Stimulated activated naive CD4-positive, alpha-beta T cell (primary cell): ENCODE measurements at places on chromosomes 5 and 9.

- no peak for DNase-seq
These were observed 14.7 kb downstream of the MGAT1 start for GRCh38 chr5:180787711-180788431.

DNA sequence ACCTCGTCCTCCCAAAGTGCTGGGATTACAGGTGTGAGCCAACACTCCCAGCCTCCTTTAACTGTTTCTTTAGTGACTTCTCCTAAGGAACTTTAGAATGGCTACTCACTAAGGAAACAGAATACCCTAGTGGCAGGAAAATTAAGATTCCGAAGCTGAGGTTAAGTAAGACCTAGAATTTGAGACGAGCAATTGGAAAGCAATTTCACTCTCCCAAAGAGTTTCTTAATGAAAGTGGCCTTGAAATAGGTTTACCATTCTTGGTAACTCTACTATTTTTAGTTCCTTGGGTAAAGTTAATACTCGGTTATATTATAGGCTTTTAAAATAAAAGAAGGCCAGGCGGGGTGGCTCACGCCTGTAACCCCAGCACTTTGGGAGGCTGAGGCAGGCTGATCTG lies 22.9 kb upstream of the GOLPH3 start:
- no peak for DNase-seq

DNA sequence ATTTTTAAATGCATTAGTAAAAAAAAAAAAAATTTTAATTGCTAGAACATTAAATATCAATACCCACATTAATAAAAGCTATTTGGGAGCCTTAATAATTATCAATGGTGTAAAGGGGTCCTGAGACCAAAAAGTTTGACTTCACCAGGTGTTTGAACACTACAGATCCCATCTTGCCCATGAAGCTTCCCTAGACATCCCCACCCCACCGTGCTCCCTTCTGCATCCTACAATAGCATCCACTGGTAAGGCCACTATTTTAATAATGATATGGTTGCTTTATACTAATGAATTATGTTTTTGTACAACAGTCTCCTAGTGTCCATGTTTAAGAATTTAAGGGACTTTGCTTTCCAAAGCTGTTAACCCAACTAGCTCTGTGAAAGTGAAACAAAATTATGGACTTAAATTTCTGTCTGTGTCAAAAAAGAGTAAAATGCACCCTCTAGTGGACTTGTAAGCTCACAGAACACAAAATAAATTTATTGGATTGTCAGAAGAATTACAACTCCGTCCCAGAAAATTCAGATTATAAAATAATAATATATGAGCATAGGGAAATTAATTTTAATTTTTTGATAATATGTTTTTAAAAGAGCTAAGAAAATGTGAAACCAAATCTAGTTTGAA lies 76.0 kb downstream of the ARL15 start:
- no peak for DNase-seq

DNA sequence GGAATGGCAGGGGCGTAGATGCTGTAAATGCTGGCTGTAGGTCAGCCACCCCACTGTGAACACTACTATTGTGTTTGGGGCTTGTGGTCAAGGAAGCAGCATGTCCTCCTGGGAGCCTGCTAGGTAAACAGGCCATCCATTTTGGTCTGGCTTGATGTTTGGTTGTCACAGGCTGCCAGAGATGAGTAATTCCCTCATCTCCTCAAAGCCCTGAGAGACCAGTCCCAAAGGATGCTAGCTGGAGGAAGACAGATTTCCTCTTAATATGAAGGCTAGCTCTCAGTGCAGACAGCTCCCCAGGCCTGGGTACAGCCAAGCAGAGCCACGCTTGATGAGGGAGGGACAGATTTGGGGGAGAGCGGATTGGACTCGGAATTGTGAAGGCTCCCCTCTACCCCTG lies 72.5 kb upstream of the MAP1B start:
- no peak for DNase-seq

GRCh38 chr9:21455320-21455719 lies 15.1 kb downstream of the IFNA1 start:
- no peak for DNase-seq

DNA sequence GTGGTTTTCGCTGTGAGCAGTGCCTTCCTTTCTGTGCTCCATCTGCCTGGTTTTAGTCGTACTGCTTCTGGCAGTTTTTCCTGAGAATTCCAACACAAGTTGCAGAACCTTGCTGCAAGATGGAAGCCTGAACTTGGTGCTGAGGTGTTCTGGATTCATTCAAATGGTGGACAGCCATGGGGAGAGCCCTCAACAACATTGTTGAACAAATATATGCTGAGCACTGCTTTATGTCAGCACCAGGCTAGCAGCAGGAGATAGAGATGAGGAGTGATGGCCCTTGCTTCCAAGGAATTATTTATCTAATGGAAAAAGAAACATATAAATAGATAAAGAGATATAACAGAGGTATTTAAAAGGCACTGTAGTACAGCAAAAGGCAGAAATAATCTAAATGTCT lies 7.3 kb upstream of the RPS6 start:
- no peak for DNase-seq

DNA sequence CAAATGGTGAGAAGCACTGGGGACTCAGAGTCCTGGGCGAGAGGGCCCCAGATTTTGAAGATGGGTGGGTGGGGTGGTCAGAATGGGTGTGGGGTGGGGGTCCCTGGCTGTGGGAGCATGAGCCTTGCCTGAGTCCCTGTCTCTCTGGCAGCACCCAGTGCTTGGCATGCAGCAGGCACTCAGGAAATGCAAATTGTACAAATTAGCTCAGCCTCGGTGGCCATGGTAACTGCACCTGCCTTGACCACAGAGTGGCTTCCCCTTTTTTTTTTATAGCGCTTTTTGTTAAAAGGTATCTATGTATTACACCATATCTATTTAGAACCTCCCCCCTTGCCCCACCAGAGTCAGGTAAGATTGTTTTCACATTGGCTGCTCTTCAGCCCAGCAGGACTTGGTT lies 19.2 kb upstream of the PITX1 start:
- no peak for DNase-seq

GRCh38 chr5:150473673-150474358 lies 24.3 kb upstream of the RPS14 start:
- no peak for DNase-seq

- no peak for DNase-seq
These were observed 6.2 kb downstream of the GAPT start for GRCh38 chr5:58497386-58497785.

DNA sequence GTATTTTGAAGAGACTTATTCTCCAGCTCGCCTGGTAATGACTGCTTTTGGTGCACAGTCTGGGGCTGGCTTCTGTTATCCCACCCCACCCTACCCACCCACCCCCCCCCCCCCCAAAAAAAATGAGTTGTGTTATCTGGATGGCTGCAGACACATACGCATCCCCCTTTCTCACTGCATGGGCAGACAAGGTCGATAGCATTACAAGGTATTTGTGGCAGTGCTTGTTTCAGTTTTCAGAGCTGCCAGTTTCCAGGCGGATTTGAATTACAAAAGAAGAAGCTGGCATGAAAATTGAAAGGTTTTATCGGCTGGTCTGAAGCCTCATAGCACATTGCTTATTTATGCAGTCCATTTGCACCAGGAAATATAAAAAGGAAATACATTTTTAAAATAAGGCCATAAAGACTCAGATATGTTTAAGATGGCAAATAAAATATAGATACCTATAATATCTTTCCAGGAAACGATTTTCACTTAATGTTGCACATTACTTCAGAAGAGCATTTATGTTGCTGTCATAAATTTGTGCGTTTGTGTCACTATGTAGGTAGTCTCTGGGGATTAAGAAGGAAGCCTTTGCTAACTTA lies 85.1 kb upstream of the GRHPR start:
- no peak for DNase-seq

DNA sequence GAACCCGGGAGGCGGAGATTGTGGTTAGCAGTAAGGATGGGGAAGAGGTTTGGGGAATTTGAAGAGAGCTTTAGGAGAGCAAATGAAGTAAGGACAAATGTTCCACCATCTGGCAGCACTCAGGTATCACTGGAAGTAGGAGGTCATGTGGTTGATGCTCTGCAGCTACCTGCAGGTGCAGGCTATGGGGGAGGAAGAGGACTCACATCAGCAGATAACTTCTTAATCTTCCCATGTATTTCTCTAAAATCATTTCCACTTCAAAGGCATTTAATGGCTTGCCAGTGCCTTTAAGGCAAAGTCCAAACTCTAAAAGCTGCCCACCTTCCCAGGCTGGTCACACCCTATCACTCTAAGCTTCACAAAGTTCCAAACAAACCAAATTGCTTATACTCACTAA lies 8.1 kb upstream of the HAVCR1 start:
- DNase-seq, result no peak

DNA sequence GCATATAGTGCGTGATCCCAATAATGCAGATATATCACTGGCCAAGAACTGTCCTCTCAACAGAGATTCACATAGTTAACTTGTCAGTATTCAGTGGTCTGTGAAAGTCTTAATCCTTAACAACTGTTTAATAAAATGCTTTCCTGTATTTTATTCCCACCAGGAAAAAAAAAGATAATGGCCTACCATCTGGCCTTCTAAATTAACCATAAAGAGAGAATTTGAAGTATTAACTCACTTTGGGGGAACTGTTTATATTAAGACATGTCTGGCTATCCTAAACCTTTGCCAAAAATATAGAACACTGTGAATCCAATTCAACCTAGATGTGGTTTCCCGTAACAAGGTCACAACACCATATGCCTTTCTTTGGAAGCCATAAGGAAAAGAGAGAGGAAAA lies 818 bp upstream of the FREM1 start:
- DNase-seq, result no peak

DNA sequence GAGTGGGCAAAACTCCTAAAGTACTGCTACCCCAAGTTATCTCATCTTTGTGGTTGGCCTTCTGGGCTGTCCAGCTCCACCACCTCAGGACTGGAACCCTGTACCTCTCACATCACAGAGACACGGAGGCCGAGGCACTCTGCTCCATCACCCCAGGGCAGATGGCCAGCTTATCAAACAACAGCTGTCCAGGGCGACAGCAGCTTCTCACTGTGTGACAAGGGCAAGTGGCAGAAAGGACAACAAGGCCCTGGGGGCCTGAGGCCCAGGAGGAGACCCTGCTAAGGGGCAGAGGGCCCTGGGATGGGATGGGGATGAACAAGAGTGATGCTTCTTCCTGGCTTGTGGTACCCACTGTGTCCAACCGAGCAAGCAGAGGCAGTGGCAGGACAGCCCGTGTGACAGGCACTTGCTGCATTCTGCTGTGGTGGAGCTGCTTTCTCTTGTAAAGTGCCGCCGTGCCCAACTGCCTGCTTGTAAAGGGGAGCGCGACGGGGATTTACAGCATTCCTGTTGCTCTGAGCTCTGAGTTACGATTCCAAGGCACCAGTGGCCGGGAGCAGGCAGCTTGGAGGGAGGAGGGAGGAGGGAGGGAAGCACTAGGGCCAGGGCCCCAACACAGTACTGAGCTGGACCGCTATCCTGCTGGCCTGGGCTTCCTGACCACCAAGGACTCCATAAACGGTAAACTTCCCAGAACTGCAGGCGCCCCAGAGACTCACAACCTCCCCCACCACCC lies 71.2 kb downstream of the SHB start:
- DNase-seq, result no peak

DNA sequence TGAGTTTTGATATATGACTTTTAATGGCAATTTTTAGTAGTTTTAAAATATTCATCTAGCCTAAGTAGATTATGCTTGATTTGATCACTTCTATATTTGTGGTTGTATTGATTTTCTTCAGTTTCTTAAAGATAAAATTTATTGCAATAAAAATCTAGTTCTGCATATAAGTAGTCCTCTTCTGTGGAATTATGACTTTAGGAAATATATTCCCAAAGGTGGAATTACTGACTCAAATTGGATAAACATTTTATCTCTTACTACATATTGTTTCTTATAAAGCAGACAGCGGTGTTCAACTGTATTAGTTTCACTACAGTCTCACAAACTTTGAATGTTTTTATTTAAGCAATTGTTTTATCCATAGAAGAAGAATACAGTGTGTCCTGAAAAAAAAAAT lies 883.0 kb upstream of the SEMA6A start:
- DNase-seq, result no peak

DNA sequence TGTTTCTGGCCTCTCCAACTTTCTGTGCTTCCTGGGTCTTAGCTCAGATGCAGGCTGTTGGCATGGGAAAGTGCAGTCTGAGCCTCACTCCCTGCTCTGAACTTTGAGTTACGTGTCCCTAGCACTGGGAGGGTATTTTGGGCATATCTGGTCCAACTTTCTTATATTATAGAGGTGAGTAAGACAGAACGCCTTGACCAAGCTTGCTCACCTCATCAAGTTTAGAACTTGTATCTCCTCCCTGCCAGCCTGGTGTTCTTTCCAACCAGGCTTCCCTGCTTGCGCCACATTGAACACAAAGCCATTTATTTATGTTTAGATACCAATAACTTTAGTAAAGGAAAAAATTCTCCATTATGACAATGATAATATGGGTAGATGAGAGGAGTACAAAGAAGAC lies 33.2 kb downstream of the TNC start:
- no peak for DNase-seq

DNA sequence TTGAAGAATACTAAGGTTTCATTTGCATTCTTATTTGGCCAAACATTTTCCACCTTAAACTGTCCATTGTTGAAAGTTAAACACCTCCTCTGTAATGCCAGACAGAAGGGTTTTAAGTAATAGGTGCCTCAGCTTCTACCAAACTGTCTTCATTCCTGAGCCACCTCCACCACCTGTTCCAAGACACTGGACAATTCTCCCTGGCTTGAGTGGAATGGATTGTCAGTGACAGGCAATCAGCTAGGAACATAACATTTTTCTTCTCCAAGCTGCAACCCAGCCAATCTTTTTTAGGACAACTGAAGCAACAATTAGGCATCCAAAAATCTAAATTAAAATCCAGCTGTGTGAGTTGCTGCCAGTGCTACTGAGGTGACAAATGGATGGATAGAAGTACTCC lies 73.9 kb upstream of the ICE1 start:
- no peak for DNase-seq

GRCh38 chr9:32394381-32395049 lies 10.1 kb downstream of the ACO1 start:
- DNase-seq, result no peak

GRCh38 chr9:82920154-82920553 lies 142.8 kb downstream of the RASEF start:
- no peak for DNase-seq

- DNase-seq, result no peak
These were observed 133.3 kb upstream of the ELL2 start for GRCh38 chr5:96094904-96095303.

GRCh38 chr5:10576121-10576789 lies 12.4 kb downstream of the ANKRD33B start:
- DNase-seq, result no peak

GRCh38 chr9:114483499-114483898 lies 21.8 kb downstream of the WHRN start:
- no peak for DNase-seq

DNA sequence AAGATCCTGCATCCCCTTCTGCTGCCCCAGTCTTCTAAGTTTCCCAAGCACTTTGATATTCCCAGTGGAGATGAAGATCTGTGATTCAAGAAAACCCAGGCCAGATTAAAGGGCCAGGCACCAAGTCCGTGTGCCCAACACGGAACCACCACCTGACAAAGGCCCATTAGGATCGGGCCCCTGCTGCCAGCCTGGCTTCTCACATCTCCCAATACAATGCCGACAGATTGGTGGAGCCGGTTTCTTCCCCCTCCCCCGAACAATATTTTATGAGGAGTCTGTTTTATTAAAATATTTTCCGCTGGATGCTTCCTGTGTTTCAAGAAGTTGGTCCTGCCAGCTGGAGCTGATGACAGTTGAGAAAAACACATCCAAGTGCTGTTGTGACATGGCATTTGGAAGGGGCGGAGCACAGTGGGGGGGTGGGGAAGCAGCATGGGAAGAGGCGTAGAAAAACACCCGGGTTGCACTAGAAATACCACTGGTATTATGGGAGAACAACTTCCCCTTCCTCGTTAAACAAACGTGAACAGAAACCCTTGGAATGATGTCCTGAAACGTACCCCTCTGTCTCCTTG lies 45.0 kb downstream of the CRB2 start:
- DNase-seq, result no peak

GRCh38 chr5:120630550-120630949 lies 166.4 kb downstream of the PRR16 start:
- DNase-seq, result no peak
